ENCODE measurements at places on chromosomes 1 and 21. TPM values are rescaled to one million over a fixed set of nuclear protein-coding genes. Genes with fewer than 3 reads are reported as not detected.

GRCh38 chr1:217781056-217781455 is 149.9 kb downstream of the SPATA17 start:
- DNase-seq: no peak

- DNase-seq: no peak
Observed at GRCh38 chr1:27519331-27520258, 29.6 kb upstream of the WASF2 start.

DNA sequence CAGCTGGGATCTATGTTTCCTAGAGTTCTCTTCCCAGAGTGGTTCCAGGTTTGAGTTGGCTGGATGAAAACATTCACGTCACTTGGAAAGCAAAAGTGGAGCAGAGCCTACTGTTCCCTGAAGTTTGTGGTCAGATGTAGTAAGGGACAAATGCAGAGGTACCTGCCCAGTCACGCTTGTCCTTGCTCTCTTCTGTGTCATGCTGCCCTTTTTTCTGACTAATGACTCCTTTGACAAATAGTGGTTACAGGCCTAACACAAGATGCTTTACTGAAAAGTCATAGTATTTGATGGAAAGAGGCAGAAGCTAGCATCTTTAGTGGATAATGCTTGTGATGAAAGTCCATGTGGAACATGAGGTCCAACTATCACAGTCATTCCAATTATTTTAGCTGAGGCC is 881.4 kb upstream of the B3GALT2 start:
- DNase-seq: no peak

- DNase-seq: no peak
Observed at GRCh38 chr1:64516301-64516700, 46.4 kb downstream of the CACHD1 start.

- no peak for DNase-seq
Observed at GRCh38 chr1:30984165-30984889, 75.8 kb upstream of the SDC3 start.

Gene BARHL2
- not detected for total RNA-seq

Gene HES2
- 0.09 TPM for total RNA-seq

Gene HSD11B1
- total RNA-seq: 5.7 TPM

Gene LAMB3
- total RNA-seq: 7.6 TPM

Gene TNFRSF1B
- 50.4 TPM for total RNA-seq

Gene CRTC2
- 60.6 TPM for total RNA-seq

Gene XCL1
- 1.6 TPM for total RNA-seq

Gene CD1B
- not detected for total RNA-seq

Gene FAM72D
- total RNA-seq: 0.52 TPM

Measured in mucosa of gallbladder (tissue), 1 donor.